ENCODE measurements at places on chromosomes 13 and 19.

DNA sequence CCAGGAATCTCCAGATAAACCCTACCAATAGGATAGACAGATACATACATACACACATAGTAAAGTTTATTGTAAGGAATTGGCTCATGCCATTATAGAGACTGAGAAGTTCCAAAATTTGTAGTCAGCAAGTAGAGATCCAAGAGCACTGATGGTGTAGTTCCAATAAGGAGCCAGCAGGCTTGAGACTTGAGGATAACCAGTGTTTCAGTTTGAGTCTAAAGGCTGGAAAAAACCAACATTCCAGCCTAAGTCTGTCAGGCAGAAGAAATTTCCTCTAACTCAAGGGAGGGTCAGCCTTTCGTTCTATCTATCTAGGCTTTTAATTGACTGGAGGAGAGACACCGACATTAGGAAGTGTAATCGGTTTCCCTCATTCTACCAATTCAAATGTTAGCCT lies 110.2 kb upstream of the TSHZ3 start:
- no peak for DNase-seq

- DNase-seq, result no peak
Observed at GRCh38 chr19:16654140-16654539, 5.8 kb downstream of the SMIM7 start.

DNA sequence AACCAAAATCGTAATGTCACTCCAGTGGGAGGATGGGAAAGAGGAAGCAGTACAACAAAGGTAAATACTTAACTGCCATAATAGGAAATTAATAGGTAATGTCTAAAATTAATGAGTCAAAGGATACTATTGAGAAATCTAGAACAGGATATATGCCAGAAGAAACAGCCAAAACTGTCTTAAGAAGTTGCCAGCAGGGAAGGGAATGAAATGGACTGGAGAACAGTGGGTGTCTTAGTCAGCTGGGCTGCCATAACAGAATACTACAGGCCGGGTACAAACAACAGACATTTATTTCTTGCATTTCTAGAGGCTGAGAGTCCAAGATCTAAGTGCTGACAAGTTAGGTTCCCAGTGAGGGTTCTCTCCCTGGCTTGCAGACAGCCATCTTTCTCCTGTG lies 40.3 kb upstream of the IPO5 start:
- no peak for DNase-seq

GRCh38 chr13:109207622-109208021 lies 578.2 kb downstream of the MYO16 start:
- DNase-seq, result no peak

GRCh38 chr19:58356766-58357480 lies 3.6 kb upstream of the A1BG start:
- DNase-seq, result no peak

DNA sequence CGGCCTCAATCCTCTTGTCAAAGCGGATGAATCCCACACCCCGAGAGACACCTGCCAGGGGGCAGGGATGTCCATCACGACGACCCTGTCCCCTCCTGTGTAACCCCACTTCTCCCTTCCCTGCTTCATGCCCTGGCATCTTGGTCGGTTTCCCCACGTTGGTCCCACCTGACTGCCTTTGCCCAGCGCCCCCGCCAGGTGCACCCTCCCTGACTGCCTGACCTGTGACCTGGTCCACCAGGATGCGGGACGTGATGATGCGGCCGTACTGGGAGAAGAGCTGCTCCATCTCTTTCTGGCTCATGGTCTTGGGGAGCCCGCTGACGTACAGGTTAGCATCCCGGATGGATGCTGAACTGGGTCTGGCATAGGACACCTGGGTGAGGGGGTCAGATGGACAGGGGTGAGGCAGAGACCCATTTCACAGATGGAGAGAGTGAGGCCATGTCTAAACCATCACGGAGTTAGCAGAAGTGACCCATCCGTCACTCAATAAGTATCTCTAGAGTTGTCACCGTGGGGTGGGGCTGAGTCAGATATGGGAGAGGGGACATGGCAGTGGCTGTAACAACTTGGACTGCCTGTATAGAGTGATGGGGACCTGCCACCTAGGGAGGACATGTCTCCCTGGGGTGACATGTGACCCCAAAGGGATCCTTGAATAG lies 22.5 kb downstream of the ELAVL3 start:
- DNase-seq, result no peak

- DNase-seq, result no peak
Observed at GRCh38 chr13:44030615-44031014, 150.9 kb downstream of the LACC1 start.

DNA sequence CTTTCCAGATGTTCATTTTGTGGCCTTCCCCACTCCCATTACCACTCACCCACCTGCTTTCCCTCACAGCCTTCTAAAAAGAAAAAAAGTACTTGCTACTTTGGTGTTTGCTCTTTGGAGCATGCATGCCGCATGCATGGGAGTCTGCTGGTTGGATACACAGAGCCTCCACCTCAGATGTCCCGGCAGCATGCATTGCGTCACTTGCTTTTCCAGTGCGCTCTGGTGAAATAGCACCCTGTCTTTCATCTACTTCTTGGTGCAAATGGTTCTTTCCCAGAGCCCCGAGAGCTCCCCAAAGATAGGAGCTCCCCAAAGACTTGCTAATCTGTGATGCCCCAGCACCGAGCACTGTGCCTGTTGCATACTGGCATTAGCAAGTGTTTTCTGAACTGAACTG lies 333.2 kb upstream of the ZNF507 start:
- no peak for DNase-seq

GRCh38 chr13:92682832-92683517 lies 543.6 kb upstream of the GPC6 start:
- DNase-seq, result no peak

DNA sequence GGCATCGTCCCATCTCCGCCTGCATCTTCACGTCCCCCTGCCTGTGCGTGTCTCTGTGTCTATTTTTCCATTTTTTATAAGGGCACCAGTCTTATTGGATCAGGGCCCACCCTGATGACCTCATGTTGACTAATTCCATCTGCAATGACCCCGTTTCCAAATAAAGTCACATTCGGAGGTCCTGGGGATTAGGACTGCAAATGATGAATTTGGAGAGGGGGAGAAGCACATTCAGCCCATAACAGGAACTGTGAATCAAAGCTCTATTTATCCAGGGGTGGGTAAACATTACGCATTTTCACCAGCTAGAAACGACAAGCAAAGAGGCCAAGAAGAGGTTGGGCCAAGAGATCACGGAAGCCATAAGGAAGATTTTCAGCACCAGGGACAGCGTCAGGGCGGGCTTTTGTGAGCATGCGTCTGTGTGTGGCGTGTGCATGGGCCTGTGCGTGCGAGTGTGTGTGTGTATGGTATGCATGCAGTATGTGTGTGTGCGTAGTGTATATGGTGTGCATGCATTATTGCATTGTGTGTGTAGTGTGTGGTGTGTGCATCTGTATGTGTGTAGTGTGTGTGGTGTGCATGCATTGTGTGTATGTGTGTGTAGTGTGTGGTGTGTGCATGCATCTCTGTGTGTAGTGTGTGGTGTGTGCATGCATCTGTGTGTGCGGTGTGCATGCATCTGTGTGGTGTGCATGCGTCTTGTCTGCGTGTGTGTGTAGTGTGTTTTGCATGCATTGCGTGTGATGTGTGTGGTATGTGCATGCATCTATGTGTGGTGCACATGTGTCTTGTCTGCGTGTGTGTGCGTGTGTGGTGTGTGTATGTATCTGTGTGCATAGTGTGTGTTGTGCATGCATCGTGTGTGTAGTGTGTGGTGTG lies 19.6 kb downstream of the CELF5 start:
- DNase-seq, result no peak

GRCh38 chr19:28878862-28879566 lies 333.9 kb downstream of the UQCRFS1 start:
- peak; percentile 40 for DNase-seq

- no peak for DNase-seq
Observed at GRCh38 chr13:45396533-45397095, 21.6 kb downstream of the SLC25A30 start.

- no peak for DNase-seq
Observed at GRCh38 chr19:28428663-28429348, 784.1 kb downstream of the UQCRFS1 start.

GRCh38 chr19:2255112-2255845 lies 938 bp downstream of the JSRP1 start:
- no peak for DNase-seq

DNA sequence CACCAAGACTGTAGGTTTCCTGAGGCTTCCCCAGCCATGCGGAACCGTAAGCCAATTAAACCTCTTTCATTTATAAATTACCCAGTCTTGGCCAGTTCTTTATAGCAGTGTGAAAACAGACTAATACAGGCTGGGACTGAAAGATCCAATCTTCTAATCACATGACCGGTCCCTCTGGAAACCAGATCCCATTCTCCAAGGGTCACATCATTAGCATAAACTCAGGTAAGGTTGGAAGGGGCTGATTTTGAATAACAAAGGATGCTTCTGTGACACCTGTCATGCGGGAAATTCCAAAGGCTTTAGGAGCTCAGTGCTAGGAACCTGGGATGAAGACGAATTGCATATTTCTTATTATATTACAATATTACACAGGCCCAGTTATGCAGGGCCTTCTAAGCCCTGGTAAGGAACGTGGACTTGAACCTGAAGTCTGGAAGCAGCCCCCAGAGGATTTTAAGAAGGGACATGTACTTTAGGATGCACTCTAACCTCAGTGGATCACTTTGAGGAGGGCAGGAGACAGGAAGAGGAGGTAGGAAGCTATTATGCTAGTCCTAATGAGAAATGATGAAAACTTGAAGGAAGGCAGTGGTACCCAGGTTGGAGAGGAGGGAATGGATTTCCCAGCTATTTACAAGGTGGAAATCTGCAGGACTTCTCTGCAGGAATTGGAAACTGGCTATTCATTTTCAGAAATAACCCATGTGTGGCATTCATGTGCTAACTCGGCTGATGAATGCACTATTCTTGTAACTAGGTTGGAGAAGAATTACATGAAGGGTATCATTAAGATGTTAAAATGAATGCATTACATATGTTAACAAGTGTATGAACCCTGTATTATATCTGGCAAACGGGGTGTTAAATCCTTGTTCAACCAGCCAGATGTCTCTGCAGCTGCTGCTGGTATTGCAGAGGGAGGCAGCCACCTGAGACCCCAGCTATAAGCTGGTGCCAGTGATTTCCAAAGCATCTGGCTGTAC lies 19.3 kb downstream of the TNFSF11 start:
- DNase-seq, result no peak

DNA sequence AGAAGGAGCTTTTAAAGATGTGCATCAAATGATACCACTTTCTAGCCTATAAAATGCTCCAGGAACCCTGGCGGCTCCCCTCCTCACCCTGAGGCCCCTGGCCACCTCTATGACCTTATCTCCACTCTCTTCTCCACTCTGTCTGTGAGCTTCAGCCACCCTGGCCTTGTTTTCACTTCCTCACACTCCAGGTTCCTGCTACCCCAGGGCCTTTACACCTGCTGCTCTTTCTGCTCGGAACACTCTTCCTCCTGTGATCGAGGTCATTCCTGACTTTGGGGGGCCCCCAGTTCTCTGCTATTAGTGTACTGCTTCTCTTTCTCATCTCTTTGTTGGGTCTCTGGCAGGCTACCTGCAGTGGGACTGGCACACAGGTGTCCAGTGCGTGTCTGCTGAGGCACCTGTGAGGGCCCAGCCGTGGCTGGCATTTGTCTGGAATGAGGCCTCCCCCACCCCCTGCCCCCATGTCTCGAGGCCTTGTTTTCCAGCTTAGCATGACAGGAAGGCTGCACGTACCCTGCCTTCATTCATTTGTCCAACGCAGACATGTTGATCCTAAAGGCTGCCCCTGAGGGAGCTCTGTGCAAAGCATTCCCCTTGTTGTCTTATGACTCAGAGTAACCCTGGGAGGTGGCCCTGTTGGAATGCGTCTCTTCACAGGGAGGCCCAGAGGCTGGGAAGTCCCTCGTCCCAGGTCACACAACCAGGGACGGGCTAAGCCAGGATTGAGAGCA lies 2.3 kb downstream of the DDA1 start:
- DNase-seq, result no peak

DNA sequence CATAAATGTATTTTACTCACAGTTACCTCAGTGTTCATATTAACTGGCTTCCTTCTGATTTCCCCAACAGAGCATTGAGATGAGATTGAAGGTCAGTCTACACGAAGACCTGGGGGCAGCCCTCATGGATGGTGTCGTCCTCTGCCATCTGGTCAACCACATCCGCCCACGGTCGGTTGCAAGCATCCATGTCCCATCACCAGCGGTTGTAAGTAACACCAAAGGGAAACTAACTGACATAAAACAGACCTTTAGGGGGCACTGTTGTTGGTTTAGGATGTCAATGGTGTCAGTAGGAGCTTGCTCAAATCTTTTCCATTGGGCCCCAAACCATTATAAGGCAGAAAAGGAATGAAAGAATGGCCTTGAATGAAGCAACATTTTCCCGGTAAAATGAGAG lies 68.2 kb downstream of the ESD start:
- no peak for DNase-seq

DNA sequence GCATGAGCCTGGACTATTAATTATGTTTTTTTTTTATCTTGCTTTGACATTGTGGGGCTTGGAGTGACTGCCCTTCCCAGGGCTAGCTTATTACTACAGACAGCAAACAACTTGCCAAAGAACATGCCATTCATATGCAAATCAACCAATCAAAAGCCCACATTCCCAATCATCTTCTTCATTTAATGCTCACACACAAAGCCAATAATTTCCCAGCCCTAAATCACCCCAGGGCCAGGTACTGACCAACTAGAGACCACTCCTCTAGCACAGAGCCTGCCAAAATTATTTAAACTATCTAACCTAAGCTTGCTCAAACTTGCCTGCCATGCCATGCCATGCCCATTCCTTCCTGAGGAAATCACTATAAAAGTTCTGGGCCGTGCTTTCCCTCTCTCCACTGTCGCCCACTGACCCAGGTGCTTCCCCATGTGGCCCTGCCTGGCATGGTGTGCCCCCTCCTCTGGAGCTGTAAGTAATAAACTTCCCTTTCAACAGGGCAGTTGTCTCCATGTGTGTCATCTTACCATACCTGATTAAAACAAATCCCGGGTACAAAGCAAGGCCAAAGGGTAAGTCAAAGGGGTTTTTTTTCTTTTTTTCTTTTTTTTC lies 15.7 kb downstream of the PBX4 start:
- no peak for DNase-seq

DNA sequence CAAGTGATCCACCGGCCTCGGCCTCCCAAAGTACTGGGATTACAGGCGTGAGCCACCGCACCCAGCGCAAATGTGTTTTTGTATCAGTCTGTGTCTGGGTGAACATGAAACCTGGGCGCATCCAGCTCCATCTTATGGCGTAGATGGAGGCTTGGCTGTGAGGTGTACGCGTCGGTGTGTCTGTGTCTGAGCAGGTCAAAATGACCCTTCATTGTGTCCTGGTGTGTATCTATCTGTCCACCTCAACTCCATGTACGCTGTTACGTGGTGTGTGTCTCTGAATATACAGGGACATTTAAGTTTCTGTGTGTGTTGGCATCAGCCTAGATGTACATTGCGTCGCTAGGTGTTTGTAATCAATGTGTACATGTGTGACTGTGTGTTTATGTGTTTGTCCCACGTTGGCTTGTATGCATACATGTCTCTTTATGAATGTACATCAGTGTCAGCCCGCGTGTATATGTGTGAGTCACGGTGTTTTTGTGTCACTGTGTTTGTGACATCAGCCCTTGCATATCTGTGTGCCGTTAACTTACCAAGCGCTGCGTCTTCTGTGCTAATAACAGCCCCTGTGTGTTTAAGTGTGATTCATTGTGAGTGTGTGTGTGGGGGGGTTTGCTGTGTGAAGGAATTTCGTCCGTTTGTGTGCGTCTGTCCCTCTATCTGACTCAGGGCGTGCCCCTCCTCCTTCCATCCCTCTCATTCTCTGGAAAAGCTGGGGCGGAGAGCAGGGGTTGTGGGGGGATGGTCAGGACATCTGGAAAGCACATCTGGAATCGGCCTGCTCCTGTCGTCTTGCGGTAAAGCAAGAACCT lies 6.4 kb downstream of the AXL start:
- DNase-seq, result no peak

GRCh38 chr19:54045771-54046170 lies 17.9 kb downstream of the VSTM1 start:
- DNase-seq, result no peak
